Activated CD4-positive, alpha-beta T cell treated with anti-CD3 and anti-CD28 coated beads for 36 hours (primary cell): ENCODE measurements at places on chromosomes 3 and 15. TPM values are rescaled to one million over a fixed set of nuclear protein-coding genes. Genes with fewer than 3 reads are reported as not detected.

GOLGA6L7 gene
- total RNA-seq = not detected

CHDH gene
- 0.55 TPM for total RNA-seq

PIERCE2 gene
- total RNA-seq = 0.34 TPM

CGNL1 gene
- not detected for total RNA-seq

SLC25A20 gene
- 15.8 TPM for total RNA-seq

LPP gene
- 34.7 TPM for total RNA-seq

CASR gene
- total RNA-seq = 0.05 TPM

RPL39L gene
- total RNA-seq = 18.2 TPM

VPS33B gene
- total RNA-seq = 25.9 TPM

C3orf62 gene
- total RNA-seq = 3.7 TPM

MKRN3 gene
- total RNA-seq = 1.4 TPM

PRRT3 gene
- 9.7 TPM for total RNA-seq

GOLGA6L10 gene
- 0.97 TPM for total RNA-seq

MST1R gene
- 1.2 TPM for total RNA-seq

PARP3 gene
- total RNA-seq = 10.6 TPM

CLDN16 gene
- total RNA-seq = not detected

KCNMB3 gene
- total RNA-seq = 0.33 TPM

SEMA3B gene
- total RNA-seq = 2.1 TPM

FSIP1 gene
- total RNA-seq = 0.25 TPM

NR1I2 gene
- total RNA-seq = 0.40 TPM

ALS2CL gene
- 3.2 TPM for total RNA-seq

CPNE4 gene
- total RNA-seq = not detected

PLA2G4E gene
- total RNA-seq = not detected

GNL3 gene
- 218 TPM for total RNA-seq

MCCC1 gene
- 22.0 TPM for total RNA-seq
